Neural crest cell (in vitro differentiated cells): ENCODE measurements at places on chromosomes 7 and 10. TPM values are rescaled to one million over a fixed set of nuclear protein-coding genes. Genes with fewer than 3 reads are reported as not detected.

DNA sequence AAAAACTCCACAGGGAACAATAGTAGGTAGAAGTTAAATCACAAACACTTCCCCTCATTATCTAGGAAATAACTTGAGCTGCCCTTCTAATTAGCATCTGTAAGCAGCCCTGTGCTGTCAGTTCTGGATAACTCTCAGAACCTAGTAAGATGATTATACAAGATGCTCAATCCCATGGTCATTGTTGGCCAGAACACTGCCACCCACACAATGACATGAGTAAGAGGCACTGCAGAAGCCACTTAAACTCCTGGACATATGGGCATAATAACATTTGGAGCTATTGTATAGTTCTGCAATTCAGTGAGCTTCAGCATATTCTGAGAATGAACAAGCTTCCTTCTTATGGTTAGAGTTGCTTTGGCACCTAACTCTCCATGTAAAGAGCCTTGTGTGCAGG is 153.8 kb downstream of the PLPP4 start:
- H3K27ac ChIP-seq = no peak overlapping the region
- peaks cover 44% of the 10 kb centered on the region for H3K27me3 ChIP-seq
- DNase-seq = no peak
- H3K4me1 ChIP-seq = no peaks in the 10 kb centered on the region

DNA sequence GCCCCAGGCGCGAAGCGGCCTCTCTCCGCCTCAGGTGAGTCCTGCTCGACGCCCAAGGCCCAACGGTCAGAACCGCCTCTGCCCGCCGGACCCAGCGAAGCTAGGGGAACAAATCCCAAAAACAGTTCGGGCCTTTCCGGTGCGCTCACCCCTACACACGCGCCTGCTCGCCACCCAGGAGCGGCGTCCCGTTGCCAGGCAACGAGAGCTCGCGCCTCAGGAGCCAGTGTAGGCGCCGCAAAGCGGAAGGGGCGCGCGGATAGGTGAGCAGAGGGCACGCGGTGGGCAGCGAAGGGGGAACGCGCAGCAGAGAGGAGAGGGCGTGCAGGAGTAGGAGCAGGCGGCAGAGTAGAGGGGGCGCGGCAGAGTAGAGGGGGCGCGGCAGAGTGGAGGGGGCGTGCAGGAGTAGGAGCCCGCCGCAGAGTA is at the start of the genes DYDC1 and DYDC2:
TSS of gene DYDC1 (minus strand) at position 193 of the 426 bp plus-strand sequence. CDS start 4,154 bp downstream, outside the sequence.
TSS of gene DYDC2 (plus strand) at position 219 of the 426 bp plus-strand sequence. CDS start 5,663 bp downstream, outside the sequence.
- peak within 1 kb of the TSS; percentile 89 for H3K27ac ChIP-seq
- peak within 1 kb of the TSS; percentile 95 for H3K4me3 ChIP-seq
- peaks cover 15% of the 10 kb centered on the region for H3K4me1 ChIP-seq
- H3K36me3 ChIP-seq = no peaks in the 10 kb centered on the region
- peaks cover 18% of the 10 kb centered on the region for H3K27me3 ChIP-seq
- DNase-seq = peak; percentile 51

GRCh38 chr10:79266543-79267312 is 80.5 kb upstream of the PPIF start:
- no peaks in the 10 kb centered on the region for H3K36me3 ChIP-seq
- H3K27ac ChIP-seq = peak overlapping the region; percentile 83
- peak overlapping the region; percentile 13 for H3K4me3 ChIP-seq
- H3K27me3 ChIP-seq = no peaks in the 10 kb centered on the region

DNA sequence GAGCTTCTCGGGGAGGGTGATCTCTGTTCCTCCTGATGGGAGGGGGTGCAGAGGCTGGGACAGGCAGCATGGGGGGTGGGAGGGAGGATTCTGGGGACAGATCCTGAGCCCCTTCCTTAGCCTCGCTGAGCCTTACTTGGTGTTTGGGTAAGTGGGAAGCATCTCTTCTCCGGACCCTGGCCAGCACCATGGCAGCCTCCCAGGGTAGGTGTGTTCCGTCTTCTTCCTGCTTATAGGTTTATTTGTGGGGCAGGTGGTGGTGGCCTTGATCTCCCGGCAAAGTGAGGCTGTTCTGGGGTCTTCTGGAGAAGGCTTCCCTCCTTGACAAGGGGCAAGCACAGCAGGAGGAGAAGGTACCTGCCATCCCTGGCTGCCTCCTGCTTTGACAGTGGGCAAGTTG is 226.9 kb downstream of the GLRX3 start:
- no peak for DNase-seq
- no peaks in the 10 kb centered on the region for H3K36me3 ChIP-seq
- peaks cover 4% of the 10 kb centered on the region for H3K27me3 ChIP-seq
- H3K27ac ChIP-seq = no peak overlapping the region

FZD8 gene
- 3.5 and 3.7 TPM in 2 replicates for total RNA-seq

FAM241B gene
- 11.6 and 12.5 TPM in 2 replicates for total RNA-seq

SPDYE2B gene
- total RNA-seq = not detected in 2 replicates
